ENCODE measurements at places on chromosomes 12 and 14.

DNA sequence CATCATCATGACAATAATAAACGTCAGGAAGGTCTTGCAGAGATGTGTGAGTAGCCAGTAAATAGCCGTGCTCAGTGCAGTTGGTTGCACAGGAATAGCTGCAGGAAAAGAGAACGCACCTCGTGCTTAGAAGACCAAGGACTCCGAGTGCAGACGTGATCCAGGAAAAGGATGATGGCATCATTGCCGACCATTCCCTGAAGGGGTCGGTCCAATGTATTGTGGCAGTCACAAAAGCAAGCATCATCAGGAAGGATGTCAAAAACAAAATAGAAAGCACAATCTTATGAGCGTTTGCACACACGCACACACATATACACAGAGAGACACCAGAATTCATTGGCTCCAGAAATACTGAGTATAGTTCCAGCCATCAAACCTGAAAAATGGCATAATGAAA, 12.8 kb downstream of the DUSP6 start:
- no peak for DNase-seq

DNA sequence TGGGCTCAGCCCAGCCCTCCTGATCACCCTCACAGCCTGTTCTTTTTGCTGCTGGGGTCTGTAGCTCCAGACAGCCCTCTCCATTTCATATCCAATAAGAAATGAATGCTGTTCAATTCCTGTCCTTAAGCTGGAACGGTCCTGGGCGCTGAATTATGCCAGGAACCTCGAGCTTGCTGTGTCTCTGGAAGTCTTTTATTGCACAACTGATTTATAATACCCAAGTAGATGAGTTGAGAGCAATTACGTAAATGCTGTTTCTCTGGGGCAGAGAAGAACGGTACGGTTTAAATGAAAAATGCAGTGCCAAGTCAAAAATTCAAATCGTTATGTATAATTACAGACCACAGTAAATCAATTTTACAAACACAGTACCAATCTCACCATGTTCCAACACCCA, 161.0 kb downstream of the SAMD4A start:
- no peak for DNase-seq

DNA sequence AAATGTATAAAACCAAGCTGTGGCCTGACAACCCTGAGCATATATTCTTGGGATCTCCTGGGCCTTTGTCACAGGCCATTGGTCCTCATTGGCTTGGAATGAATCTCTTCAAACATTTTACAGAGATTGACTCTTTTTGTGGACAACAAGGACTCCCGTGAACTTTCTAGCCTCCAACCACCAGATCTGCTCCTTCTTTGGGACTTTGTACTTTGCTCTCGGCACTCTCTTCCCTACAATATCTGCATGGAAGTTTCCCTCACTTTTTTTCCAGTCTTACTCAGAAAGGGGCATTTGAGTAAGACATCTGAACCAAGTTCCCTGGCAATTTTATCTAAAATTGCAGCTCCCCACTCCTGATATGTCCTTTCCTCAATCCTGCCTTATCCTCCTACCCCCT, 158.8 kb downstream of the PHLDA1 start:
- no peak for DNase-seq

DNA sequence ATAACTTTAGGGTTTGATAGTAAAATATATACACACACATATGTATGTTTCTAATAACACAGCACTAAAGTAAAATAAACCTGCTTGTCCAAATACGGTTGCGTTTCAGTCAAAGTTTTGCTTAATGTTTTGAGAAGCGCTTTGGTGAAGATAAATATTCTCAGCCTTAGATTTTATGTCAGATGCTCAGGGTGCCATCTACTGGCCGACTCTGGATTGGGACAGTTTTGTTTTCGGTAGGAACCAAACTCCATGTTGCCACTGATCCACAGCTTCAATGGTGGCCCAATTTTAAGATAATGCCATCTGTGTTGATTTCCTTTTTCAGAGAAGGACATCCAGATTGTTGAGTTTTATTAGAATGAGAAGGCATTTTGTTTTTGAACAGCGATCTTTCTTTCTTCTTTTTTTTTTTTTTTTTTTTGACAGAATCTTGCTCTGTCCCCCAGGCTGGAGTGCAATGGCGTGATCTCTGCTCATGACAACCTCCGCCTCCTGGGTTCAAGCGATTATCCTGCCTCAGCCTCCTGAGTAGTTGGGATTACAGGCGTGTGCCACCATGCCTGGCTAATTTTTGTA, 43.1 kb downstream of the LLPH start:
- peak; percentile 90 for DNase-seq

- no peak for DNase-seq
Observed at GRCh38 chr12:66210840-66211239, 21.8 kb downstream of the IRAK3 start.

- DNase-seq, result no peak
Observed at GRCh38 chr12:44930972-44931600, 55.0 kb upstream of the NELL2 start.

DNA sequence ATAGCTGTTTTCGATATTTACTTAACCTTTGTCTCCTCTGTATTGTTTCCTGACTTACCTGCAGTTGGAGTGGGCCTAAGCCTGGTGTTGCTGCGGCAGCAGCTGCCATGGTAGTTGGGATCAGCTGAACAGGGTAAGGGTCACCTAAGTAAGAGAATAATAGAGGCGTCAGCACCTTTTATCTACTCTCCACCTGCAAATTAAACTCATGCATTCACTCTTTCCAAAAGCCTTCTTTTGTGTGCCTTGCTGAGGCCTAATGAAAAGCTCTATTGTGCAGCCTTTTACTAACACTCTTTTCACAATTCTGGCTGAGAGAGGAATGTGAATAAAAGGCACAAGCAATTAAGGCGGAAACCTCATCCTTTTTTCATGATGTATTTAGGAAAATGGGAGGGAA, 308.7 kb downstream of the SOX5 start:
- no peak for DNase-seq

DNA sequence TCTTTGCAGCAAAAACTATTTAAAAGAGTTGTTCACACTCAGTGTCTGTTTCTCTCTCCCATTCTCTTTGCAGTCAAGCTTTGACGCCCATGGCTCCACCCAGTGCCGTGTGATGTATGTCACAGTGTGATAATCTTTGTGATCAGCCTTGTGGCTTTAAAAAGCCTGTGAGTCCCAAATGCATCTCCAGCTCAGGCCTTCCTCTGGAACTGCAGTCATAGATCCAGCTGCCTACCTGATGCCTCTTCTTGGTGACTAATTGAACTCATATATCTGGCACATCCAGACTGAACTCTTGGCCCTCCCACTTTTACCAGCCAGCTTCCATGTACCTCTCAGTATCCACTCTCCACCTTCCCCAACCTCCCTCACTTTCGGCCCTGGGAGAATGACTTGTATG, 182.8 kb upstream of the ARHGAP5 start:
- no peak for DNase-seq

GRCh38 chr14:99774556-99775307, 18.5 kb upstream of the EML1 start:
- DNase-seq, result peak; percentile 69

GRCh38 chr12:7142056-7142644, 12.0 kb downstream of the CLSTN3 start:
- peak; percentile 70 for DNase-seq

- no peak for DNase-seq
Observed at GRCh38 chr12:29858270-29858786, 74.6 kb upstream of the TMTC1 start.

DNA sequence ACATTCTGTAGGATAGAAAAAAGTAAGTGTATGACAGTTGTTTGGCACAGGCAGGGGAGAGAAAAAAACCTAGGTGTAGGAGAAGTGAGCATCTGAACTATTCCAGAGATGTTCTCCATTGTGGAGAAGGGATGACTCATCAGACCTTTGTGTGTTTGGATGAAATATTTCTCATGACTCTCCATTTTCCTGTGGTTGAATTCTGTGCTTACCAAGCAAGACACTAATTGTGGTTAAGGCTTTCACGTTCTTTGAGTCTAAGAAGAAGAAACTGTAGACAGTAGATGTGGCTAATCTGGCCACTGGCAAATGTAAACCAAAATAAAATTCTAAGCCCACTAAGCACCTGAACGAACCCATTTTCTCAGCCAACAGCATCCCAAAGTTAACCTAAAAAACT, 107.9 kb upstream of the GZMB start:
- DNase-seq, result no peak

DNA sequence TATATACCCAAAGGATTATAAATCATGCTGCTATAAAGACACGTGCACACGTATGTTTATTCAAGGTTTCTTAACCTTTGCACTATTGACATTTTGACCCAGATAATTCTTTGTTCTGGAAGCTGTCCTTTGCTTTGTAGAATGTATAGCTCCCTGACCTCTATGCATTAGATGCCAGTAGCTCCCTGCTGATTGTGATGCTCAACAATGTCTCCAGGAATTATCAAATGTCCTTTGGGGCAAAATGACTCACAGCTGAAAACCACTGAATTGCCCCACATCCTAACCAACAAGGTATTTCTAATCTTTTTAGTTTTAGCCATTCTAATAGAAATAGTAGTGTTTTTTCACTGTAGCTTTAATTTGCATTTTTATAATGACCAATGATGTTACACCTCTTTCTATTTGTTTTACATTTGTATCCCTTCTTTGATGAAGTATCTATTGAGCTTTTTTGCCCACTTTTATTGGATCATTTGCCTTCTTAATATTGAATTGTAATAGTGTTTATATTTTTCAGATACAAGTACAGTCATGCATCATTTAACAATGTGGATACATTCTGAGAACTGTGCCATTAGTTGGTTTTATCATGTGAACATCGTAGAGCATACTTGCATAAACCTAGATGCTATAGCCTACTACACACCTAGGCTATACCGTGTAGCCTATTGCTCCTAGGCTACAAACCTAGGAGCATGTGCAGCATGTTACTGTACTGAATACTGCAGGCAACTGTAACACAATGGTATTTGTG, 10.4 kb upstream of the NOPCHAP1 start:
- no peak for DNase-seq

- no peak for DNase-seq
Observed at GRCh38 chr14:63453443-63453936, 89.7 kb downstream of the PPP2R5E start.

GRCh38 chr12:42490261-42490842, 99.2 kb downstream of the PRICKLE1 start:
- DNase-seq, result no peak

GRCh38 chr14:95725685-95726336, 11.9 kb upstream of the TCL1A start:
- DNase-seq, result no peak

- no peak for DNase-seq
Observed at GRCh38 chr12:64600164-64600561, 10.1 kb upstream of the RASSF3 start.

All from tibial nerve (tissue), 4 donors.